Stimulated activated CD8-positive, alpha-beta memory T cell treated with anti-CD3 and anti-CD28 coated beads, Interleukin-15, amount 100 ng/mL, for 48 hours (primary cell): ENCODE measurements at places on chromosomes 4 and X.

- no peak for DNase-seq
Observed at GRCh38 chr4:153246446-153247115, 42.3 kb downstream of the TRIM2 start.

DNA sequence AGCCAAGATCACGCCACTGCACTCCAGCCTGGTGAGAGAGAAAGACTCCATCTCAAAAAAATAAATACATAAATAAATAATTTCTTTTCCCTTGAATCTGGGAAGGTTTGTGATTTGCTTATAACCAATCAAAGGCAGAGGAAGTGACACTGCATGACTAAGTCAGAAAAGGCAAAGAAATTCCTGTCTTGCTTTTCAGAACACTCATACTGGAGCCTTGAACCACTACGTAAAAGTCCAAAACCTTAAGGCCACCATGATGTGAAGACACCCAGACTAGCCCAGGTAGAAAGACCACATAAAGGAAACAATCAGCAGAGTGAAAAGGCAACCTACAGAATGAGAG is 36.6 kb downstream of the TMEM156 start:
- no peak for DNase-seq

GRCh38 chrX:110145854-110146253 is 142.9 kb downstream of the TMEM164 start:
- DNase-seq, result no peak

- DNase-seq, result no peak
Observed at GRCh38 chrX:41144873-41145272, 59.6 kb downstream of the USP9X start.

- DNase-seq, result no peak
Observed at GRCh38 chr4:100582146-100582545, 64.3 kb upstream of the EMCN start.

DNA sequence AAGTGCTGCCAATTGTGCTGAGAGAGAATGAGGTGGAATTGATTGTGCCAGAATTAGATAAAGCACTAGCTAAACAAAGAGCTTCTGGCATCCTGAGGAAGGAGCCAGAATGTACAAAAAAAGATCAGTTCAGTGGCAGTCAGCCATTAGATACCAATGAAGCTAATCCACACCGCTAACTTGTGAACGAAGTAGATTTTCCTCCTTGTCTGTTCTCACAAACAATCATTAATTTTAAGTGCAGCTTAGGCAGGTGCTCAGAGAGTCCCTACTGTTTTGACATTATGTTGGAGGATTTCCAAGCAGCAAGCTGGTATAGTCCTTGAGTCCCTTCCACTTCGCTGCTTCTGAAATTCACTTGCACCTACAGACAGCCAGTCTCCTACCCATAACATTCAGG is 617.4 kb downstream of the CENPC start:
- DNase-seq, result no peak

- no peak for DNase-seq
Observed at GRCh38 chr4:142129931-142130330, 493.5 kb downstream of the IL15 start.

DNA sequence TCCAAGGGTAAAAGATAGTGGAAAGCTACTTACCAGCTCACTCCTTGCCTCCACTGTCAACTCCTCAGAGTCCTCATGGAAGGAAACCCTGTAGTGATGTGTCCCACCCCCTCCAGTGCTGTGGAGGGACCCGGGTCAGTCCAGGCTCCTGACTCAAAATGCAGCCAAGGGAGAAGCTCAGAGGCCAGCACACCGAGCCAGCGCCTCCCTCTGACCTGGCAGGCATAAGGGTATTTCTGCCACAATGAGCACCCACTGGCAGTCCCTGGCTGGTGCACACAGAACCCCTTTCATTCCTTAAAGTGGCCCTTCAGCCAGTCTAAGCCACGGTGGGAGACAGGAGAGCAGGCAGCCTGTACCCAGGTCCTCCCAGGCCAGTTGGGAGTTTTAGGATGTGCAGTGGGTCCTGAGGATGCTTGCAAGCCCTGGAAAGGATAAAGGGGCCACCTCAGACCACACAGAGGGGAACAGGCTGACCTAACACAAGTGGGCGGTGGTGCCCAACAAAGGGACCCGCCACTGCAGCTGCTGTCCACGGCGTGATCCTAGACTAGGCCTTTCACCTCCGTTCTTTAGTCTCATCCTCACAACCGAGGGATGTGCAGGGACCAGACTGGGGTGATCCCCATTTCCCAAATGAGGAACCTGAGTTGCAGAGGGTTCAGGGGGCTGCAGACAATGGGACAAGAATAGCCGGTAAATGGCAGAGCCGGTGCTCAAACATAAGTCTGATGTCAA is 5.7 kb downstream of the JAKMIP1 start:
- no peak for DNase-seq

DNA sequence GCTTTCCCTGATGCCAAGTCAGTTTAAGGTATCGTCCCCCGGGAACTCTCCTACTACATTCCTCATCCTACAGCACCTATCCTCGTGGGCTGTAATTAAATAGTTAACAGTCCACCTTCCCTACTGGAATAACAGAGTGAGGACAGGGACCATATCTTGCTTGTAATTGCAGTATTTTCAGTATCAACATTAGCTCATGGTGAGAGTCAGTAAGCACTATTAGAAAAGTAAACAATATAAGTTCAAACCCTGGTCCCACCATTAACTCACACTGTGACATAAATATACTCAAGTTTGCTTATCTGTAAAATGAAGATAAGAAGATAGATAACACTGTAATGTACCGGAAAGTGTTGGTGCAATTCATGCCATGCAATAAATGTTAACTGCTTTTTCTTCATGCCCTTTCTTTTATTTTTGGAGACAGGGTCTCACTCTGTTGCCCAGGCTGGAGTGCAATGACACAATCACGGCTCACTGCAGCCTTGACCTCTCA is 61.3 kb downstream of the SH3RF1 start:
- DNase-seq, result no peak

DNA sequence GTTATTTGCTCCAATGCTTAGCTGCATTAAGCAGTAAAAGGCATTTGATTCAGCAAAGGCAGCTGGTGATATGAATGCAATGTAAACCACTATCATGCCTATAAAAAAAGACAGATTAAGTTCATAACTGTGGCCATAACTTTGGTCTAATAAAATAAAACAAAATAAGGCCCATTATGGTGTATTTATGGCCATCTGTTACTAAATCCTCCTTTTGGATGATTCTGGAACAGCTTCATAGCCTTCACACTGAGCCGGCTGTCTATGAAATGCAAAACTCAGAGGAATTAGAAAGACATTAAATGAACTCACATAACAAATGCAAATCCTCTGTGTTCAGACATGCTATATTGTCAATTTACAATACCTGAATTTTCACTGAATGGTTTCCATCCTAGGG is 223.7 kb upstream of the FAT4 start:
- DNase-seq, result no peak

DNA sequence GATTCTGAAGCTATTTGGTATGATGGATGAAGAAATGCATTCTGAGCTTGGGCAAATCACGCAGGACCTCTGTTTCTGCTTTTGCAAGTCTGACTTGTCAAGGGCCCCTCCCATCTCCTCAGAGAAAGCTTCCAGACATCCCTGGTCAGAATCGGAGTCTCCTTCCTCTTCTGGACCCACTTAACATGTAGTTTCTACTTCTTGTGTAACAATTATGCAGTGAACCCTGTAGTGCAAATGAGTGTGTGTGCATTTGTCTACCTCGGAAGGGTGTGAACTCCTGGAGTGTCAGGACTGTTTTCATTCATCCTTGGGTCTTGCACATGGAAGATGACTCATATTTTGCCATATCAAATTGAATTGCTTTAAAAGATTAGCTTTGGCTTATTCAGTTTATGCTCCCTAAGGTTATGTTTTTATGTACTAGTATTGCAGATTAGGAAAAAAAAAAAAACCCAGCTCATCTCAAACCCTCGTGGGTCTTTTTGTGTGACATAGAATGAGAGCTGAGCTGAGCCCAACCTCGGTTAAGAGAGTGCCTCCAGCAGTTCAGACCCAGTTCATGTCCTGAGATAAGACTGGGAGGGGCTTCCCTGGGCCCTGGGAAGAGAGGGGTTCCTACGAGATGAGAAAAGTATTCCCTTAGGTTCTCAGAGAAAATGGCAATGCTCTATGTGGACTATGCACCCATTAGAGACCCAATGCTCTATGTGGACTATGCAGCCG is 61.1 kb upstream of the RPL34 start:
- no peak for DNase-seq

DNA sequence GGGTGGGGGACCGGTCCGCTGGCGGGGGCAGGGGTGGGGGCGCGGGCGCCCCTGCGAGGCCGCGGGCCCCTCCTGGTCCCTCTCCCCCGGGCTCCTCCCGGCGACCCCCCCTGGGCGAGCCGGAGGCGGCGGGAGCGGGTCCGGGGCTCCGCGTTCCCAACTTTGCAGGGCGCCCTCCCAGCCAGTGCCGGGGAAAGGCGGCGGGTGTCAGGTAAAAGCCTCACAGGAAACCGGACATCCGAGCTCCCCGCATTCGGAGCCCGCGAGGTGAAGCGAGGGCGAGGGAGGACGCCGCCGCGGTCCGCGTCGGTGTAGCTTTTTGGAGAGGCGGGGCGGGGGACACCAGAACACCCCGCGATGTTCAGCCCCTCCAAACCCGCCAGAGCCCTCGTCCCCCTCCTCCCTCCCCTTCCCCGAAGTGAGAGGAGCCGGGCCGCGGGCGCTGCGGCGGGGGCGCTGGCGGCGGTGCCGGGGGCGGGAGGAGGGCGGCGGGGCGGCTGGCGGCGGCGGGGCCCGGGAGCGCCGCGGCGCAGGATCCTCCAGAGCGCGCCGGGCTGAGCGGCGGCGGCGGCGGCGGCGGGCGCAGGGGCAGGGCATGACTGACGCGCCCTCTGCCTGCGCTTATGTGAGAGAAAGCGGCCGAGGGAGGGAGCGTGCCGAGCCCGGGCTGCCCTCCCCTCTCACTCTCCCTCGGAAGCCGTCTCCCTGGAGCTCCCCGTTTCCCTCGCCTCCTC is at the start of gene VEGFC:
Gene VEGFC (minus strand): TSS at position 597 of the 734 bp plus-strand sequence. CDS start 611 bp downstream, outside the sequence.
- no peak for DNase-seq

DNA sequence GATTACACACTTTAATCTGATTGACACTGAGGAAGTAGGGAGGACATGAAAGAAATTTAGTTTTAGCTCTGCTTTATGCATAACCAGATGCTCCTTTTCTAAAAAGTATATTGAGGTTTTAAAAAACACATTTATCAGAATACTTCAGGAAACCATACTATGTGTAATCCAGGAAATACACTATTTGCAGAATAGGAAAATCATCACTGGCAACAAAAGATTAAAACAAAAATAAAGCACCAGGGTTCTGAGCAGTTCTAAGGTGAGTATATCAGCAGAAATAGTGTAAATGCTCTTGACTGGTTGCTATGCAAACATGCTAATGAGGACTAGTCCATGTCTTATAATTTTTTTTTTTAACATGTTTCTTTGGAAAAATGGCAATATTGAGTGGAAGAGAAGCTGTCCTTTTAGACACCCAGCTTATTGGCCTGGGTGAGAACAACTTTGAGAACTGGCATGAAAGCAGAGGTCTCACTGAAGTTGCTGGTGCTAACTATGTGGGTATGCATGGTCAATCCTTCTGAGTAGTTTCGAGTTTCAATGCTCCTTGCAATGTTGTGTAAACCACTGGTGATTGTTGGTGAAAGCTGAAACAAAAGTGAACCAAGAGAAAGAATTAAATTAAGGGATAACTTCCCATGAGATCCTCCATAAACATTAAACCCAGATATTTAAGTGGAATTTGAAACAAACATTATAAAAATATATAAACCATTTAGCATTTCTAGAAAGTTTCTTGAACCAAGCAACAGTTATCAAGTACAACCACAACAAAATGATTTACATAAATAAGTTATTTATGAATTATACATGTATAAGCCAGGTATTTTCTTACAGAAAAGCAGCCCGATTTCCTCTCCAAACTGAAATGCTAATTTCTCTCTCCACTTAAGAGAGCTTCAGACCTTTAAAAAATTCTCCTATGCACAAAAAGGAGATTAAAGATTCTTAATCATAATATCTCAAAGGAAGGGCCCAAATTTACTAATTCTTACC is 20.4 kb upstream of the SCD5 start:
- DNase-seq, result no peak

DNA sequence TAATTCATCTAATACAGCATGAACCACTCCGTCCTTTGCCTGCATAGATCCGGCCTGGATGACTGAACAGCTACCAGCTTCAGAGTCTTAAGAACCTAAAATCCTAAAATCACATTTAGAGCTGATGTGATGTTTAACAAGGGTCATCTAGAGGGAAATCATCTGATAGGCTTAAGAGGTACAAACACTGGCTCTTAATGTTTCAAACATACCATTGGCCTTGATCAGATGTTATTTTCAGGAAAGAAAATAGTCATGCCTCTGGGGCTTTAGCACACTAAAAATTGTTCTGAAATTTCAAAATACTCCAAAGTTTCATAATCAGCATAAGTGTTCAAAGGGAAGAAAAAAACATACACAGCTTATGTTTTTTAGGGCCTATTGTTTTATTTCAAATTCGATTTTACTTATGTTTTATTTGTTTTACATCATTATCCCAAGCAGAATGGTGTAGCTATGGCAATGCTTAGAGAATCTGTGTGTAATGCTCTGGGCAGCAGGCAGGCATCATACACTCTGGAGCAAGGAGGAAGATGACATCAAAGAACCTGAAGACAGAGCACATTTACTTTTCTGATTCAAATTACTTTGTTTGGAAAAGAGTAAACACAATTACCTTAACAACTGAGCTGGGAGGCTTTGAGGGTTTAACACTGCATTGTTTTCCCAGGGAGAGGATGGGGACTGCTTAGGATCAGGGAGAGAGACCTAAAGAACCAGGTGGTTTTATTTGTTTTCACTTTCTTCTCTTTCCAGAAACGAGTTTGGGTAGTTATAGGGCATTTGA is 25.3 kb upstream of the LEF1 start:
- DNase-seq, result no peak

- DNase-seq, result no peak
Observed at GRCh38 chr4:78528327-78528726, 23.2 kb upstream of the ANXA3 start.

GRCh38 chr4:174752026-174752425 is 77.0 kb downstream of the GLRA3 start:
- no peak for DNase-seq

GRCh38 chrX:149949743-149950436 is 11.6 kb upstream of the EOLA2 start:
- DNase-seq, result no peak

- DNase-seq, result no peak
Observed at GRCh38 chr4:1305781-1306455, 16.2 kb downstream of the MAEA start.

DNA sequence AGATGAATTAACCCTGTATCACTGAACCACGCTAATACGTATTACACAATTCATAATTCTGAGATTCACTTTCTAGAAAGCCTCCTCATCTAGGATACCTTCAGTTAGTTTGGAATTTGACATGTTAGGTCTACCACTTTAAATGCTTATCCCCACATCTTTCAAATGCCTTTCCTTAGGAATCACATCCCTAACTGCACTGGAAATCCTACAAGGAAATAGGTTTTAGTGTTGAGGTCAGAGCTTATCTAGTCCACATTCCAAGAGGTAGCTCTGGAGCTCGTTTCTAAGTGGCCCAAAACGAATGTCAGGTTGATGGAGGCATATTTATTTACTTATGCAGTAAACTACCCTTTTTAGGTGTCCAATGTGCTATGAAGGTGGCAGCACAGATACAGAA is 18.0 kb downstream of the PDHA1 start:
- DNase-seq, result no peak

- no peak for DNase-seq
Observed at GRCh38 chr4:184697956-184698355, 35.9 kb downstream of the CENPU start.
